Upper lobe of left lung (tissue), 6 donors: ENCODE measurements at places on chromosomes 7 and 10. TPM values are rescaled to one million over a fixed set of nuclear protein-coding genes. Genes with fewer than 3 reads are reported as not detected.

DNA sequence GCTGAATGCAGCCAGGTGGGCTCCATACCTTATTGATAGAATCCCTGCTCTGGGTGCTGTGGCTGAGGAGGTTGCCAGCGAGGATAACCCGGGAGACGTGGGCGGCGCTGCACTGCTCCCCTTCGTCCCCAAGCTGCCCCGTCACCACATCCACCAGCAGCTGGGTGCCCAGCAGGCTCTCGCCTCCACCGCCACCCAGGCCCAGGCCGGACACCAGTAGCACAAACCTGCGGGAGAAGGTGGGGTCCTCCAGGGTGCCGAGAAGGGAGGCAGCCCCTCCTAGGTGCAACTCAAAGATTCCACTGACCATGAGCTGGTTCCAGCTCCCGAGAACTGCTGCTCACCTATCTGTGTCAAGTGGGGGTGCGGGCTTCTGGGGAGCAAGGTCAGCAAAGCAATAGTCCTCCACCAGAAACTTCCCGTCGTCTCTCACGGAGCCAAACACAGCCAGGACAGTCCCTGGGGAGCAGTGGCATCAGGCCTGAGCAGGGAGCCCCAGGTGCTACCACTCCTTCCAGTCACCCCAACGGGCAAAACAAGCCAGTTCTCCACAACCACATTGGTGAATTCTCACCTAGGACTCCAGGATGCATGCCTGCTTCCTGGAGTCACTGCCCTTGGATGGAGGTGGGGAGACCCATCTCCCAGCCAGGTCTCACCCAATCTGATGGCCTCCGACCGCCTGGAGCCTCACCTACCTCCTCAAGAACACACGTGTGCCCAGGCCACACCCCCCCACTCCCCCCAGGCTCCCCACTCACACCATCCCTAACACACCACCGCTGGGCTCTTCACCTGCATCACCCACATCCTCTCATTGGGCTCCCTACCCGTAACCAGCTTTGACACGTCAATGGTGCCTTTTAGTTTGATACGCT, 6.3 kb downstream of the POLD2 start:
- DNase-seq: no peak

GRCh38 chr10:91616137-91616536, 16.7 kb downstream of the PPP1R3C start:
- DNase-seq: no peak

DNA sequence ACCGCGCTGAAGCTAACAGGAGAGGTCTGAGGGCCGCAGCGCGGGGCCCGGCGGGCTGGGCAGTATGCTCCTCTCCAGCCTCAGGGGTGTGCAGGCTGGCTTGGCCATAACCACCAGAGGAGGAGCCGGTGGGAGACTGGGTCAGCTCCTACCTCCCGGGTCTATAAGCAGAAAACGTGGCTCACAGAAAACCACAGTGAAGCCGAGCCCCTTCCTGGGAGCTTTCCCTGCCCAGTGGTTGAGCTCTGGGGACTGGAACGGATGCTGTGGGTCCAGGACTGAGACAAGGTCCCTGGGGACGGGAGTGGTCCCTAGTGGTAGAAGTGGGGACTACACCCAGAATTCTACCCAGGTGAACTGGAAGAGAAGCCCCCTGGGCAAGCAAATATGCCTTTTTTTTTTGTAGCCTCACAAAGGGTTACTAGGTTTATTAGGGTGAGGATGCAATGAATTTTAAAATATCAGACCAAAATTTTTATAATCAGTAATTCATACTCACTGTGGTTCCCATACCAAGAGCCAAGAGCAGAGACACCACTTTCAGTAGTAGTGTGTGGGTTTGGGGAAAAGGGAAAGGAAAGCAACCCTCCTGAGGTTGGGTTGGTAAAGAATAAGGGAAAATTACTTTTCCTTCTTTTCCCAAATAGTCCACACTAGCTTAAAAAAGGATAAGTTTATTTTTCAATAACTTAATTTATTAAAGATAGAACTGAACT, 67.9 kb upstream of the PRKCQ start:
- DNase-seq: peak; percentile 69

DNA sequence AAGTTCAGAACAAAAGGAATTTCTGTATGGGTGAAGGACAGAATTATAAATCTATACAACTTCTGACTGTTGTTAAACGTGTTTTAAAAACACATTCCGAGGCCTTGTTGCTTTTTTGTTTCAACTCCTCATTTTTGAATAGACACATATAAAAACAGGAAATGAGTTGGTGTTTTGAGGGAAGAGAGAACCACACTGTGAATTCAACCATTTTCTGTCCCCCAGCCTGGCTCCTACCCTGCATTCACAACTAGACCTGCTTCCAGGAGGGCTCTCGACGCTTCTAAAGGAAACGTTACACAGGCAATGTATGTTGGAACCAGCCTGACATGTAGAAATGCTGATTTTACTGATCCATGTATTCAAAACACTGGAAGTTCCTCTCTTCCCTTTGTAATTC, 76.5 kb downstream of the OR13A1 start:
- DNase-seq: no peak

DNA sequence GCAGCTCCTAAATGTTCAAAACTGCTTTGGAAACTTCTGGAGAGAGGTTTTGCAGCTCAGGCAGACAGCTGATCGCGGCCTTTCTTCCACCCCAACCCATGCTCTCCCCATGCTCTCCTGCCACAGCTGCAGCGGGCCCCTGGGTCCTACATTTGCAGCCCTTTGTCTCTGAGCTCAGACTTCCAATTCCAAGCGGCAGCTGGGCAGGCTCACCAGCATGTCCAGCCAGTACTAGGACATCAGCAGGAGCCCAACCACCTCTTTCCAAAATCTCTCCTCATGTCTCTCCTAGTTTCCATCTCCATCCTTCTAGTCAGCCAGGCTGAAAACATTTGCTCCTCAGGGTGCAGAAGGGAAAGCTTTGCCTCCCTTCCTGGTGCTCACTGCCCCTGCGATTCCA, 6.0 kb downstream of the LEP start:
- DNase-seq: no peak

DNA sequence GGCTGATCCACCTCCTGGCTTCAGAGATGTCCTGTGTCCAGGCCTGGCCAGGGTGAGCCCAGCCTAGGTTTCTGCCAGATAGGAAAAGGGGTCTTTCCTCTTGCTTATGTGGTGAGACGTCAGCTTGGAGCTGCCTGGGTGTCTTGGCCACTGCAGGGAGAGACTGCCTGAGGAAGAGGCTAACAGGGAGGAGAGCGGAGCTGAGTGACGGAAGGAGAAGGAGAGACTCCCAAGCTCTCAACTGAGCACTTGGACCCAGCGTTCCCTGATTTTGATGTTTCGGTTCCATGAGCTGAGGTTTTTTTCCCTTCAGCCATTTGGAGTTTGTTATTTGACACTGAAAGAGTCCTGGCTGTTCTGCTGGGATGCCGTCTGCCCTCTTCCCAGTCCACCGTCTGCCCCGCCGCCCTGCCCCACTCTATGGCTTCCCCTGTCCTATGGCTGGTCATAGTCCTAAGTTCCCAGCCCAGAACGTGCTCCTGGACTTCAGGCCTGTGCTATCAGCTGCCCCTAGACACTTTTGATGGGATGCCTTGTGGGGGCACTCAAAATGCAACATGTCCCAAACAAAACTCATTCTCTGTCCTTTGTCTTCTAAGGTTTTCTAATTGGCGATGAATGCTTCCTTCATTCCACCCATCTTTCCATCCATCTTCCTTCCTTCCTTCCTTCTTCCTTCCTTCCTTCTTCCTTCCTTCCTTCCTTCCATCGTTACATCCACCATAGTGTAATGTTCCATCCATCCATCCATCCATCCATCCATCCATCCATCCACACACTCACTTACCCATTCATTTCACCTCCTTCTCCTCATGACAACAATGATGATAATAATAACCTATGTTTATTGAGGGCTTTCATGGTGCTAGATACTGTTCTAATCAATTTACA, 20.3 kb upstream of the PCBD1 start:
- DNase-seq: no peak

DNA sequence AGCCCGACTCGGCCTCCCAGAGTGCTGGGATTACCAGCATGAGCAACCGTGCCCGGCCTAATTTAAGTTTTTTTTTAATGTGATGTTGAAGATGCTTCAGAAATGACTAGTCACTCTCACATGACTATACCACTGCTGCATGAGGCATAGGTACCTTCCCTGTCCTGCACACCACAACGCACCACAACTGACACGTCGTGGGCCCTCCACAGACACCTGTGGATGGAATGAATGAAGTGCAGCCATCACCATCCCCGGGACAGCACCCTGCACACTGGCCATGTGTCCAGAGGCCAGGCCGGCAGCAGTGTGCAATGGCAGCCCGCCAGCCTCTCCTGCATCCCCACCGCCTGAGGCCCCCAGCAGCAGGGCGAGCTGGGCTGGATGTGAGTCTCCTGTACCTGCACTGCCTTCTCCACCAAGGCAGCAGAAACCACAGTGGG, 55.1 kb downstream of the VOPP1 start:
- DNase-seq: no peak

DNA sequence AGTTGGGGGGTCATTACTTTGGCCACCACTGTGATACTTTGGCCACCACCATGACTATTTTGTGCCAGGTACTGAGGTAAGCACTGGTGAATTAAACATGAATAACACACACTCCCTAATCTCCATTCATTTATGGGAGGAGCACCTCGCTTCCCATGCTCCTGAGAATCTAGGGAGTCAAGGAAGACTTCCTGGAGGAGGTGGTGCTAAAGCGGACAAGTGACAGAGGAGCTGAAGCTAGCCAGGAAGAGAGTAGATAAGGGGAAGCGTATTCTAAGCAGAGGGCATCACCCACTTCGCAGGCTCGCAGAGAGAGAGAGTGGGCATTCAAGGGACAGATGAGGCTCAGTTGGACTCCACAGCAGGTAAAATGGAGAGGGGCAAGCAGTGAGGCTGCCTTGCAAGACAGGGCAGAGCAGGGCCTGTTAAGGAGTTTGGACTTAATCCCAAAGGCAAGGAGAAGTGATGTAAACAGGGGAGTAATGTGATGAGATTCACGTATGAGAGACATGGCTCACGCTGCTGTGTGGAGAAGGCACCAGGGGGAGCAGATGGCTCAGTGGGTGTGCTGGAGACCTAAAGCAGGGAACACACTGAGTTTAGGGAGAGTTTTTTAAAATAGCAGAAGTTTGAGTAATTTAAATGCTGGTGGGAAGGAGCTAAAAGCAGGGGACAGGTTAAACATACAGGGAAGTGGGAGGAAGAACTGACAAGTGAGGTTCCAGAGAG, 21.3 kb upstream of the TMEM248 start:
- DNase-seq: no peak

ELOVL3 gene
- 1.1 TPM for total RNA-seq

DNA sequence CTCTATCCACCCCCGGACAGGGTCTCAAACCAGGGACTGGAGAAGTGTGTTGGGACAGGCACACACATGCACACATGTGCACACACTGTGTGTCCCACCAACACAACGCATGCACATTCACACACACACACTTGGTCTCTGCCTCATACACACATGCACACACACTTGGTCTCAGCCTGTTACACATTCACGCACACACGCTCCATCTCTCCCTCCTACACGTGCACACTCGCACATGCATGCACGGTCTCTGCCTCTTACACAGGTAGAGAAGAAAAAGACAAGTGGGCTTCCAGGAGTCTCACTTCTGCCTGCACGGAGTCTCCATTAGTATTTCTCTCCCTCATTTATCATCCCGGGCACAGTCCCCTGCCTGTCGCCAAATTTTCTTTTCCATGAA, 171.2 kb downstream of the EBF3 start:
- no peak for DNase-seq

- DNase-seq: no peak
Measured at GRCh38 chr10:126565441-126565840, 105.1 kb downstream of the C10orf90 start.

MYL10 gene
- total RNA-seq: not detected

SPDYE6 gene
- not detected for total RNA-seq

UNCX gene
- not detected for total RNA-seq

TEX36 gene
- total RNA-seq: not detected

DNA sequence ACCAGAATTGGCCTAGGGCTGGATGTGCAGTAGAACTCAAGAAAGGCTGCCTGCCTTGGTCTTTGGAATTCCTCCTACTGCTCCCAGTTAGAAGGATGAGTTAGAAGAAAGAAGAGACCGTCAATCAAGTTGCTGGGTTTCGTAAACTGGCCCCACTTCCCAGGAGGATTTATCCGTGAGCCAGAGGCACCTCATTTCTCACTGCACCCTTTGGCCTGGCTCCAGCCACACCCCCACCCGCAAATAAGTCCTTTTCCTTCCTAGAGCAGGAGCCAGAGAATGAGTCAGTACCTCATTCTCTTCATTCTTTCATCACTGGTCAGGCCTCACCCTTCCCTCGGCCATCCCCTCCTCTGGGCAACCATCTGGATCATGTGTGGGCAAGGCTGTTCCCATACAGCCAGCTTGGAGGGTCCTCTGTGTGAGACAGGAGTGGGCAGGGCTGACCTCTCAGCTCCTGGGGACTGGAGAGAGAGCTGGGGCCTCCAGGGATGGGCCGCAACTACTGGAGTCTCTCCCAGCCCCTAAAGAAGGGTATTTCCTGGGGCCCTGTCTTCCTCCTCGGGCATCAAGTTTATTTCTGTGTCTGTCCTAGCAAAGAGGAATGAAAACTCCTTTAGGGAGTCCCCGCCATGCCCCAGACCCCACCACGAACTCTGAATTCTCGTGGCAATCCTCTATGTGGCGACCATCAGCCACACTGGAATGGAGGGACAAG, 87.2 kb upstream of the DUSP5 start:
- peak; percentile 64 for DNase-seq

POLL gene
- total RNA-seq: 47.1 TPM

DNA sequence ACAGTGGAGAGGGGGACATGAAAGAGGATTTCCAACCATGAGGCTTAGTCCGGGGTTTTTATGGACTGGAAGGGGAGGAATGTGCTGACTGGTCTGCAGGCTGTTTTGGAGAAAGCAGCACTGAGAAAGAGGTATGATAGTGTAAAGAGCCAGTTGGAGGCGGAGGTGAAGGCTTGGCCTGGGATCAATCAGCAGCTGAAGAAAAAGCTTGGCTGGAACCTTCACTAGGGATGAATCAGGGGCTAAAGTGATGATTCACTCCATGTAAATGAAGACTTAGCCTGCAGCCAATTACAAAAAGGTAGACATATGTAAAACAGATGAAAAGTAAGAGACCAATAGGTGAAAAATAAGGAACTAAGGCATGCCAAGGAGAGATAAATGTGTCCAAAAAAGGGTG, 1382.6 kb downstream of the GATA3 start:
- no peak for DNase-seq

GPR26 gene
- total RNA-seq: not detected

DNA sequence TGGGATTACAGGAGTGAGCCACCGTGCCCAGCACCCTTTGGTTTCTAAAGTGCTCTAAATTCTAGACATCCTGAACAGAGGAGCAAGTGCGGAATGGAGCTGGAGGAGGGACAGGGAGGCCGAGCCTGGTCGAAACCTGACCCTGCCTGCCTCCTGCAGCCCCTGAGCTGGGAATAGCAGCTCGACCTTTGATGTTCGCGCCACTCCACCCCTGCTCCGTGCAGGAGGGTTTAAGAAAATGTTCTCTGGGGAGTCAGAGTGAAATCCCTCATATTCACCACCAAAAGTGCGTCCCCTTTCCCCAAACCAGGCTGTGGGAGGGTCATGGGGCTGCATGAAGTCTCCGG, 1.8 kb downstream of the PGAM2 start:
- no peak for DNase-seq

C10orf62 gene
- total RNA-seq: 0.20 TPM
